ENCODE measurements at places on chromosomes 5 and 9.

DNA sequence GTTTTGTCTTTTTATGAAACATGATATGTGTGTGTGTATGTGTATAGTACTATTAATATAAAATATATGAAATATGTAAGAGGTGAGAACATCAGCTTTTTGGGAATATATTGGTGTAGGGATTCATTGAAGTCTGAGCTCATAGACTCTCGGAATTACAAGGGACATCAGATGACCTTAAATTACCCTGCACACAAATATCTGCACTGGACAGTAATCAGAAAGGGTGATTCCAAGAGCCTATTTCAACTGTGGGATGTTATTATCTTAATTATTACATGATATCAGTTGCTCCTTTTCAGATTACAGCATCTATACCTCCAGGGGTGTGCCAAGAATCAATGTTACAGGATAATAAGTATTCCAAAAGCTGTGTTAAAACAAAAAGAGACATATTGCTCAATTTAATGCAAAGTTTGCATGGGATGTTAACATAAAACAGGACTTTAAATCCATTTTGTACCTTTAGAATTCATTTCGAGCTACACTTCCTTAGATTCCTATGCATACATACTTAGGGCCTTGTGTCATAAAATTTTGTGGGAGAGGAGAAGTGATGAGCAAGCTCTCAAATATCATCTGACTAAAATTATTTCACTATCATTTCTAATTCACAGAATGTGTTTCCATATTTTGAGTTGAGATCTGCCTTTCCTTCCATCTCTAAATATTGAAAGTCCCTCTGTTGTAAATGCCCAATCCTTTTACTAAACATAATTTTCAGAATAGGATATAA, 365.2 kb downstream of the BRINP1 start:
- DNase-seq: no peak

- no peak for DNase-seq
Observed at GRCh38 chr9:78316166-78316892, 19.4 kb downstream of the PSAT1 start.

DNA sequence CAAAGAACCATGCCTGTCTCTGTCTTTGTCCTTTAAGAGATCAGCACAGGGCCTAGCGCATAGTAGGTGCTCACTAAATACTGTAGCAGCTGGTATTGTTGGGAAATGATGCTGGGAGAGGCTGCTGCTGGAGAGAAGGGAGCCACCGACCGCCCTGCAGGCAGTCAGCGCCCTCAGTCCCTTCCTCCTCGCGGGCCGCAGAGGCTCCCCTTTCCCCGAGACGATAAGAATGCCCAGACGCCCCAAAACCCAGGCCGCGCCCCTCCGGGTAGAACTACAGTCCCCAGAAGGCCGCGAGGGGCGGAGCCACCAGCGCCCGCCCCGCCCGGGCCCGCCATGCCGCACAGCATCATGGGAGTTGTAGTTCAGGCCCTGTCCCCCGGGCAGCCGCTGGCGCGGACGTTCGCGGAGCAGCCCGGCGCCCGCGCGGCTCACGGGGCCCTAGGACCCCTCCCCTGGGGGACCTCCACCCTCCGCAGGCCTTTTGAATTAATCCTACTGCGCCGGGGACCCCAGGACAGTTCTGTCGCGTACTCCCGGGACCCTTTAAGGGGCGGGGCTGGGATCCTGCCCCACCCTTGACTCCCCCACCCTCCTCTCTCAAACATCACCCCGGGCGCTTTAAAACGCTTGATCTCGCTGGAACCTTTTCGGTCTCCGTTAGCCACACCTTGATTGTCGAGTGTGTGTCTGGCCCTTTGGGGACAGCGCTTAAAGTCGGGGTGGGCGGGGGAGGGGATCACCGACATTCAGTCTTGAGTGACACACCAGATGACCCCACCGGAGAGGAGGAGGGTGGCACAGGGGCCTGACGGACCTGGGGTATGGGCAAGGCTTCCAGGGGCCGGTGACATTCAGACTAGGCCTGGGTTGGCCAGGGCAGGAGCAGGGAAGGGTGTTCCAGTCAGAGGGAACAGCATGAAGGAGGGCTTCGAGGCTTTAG, 24.8 kb upstream of the IER5L start:
- DNase-seq: peak; percentile 91

DNA sequence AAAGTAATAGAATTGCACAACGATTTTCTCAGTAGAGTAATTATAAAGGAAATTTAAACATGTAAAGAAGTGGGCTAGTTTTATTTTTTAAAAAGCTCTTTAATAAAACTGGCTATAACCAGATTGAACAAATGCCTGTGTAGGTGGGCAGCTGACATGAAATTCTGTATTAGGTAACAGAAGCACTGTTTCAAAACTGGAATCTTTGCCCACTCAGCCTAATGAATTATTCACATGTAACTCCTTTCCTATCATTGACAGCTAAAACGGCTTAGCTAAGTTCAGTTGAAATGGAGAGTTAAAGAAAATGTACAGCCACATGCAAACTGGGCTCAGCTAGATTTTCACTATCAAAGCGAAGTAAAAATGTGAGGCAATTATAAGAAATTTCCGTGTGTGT, 1300.1 kb upstream of the ACO1 start:
- DNase-seq: no peak

DNA sequence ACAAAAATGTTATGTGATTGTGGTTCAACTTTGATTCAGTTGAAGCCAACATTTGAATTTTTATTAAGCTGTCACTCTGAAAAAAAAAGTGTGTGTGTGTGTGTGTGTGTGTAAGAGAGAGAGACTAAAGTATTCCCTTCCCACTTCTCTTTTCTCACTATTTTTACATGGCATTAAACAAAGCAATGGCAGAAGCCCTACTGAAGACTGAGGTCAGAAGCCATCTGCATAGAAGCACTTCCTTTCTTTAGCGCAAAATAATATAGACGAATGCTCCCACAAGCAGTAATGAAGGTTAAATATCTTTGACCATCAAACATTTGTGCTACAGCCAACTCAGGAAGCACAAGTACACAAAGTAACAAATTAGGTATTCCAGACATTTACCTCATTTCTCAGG, 540.5 kb downstream of the KCTD16 start:
- DNase-seq: no peak

DNA sequence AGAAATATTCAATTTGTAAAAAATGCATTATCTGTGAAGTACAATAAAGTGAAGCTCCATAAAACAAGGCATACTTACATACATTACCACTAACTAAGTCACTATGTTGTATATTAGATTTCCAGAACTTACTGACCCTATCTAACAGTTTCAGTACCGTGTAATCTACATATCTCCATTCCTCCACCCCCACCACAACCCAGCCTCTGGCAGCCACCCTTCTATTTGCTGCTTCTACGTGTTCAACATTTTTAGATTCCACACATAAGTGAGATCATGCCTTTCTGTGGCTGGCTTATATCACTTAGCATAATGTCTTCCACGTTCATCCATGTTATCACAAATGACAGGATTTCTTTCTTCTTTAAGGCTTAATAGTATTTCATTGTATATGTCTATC, 15.1 kb upstream of the HSDL2 start:
- no peak for DNase-seq

DNA sequence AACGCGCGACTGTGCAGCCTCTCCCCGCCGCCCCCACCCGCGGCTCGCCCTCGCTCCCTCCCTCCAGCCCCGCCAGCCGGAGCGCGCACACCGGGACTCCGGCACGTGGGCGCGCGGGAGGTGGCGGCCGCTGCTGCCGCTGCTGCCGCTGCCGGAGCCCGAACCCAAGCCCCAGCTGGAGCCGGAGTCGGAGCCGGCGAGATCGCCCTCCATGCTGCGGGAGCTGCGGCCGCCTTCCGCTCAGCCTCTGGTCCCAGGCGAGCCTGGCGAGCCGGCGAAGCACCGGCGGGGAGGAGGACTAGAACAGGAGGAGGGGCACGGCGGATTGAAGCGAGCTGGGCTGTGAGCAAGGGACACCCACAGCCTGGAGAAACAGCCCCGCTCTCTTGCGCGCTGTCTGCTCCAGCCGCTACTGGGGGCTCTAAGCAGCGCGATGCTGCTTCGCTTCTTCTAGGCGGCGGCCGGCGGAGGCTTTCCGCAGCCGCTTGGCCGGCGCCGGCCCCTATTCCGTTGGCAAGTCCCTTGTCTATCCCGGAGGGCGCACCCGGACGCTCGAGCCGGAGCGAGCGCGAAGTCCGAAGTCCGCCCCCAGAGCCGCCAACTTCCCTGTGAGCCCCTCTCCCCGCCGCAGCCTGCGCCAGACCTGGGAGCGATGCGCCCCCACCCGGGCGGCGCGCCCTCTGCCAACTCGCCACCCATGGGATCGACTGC, 598.7 kb upstream of the SGCD start:
- DNase-seq: peak; percentile 84

- DNase-seq: no peak
Observed at GRCh38 chr5:94614156-94614805, 4.1 kb downstream of the KIAA0825 start.

- DNase-seq: no peak
Observed at GRCh38 chr9:38746303-38746702, 26.4 kb upstream of the FAM240B start.

GRCh38 chr9:133784731-133785561, 46.8 kb upstream of the SARDH start:
- DNase-seq: peak; percentile 11

DNA sequence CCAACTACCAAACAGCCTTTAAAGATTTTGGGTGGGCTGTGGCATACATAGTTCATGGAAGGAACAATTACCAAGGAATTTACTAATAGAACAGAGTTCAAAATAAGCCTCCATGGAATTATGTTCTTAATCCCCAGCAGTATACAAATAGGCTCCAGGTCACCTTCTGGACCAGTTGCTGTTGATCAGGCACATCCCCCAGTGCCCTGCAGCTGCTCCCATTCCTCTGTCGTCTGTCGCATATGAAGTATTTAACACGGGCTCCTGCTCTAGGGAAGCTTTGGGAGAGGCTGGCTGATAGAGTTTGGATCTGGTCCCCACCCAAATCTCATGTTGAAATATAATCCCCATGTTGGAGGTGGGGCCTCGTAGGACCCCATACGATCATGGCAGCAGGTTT, 17.8 kb downstream of the SHC3 start:
- no peak for DNase-seq

- DNase-seq: peak; percentile 41
Observed at GRCh38 chr5:1751026-1751863, 48.4 kb downstream of the MRPL36 start.

- DNase-seq: no peak
Observed at GRCh38 chr5:91283899-91284298, 99.2 kb downstream of the ARRDC3 start.

DNA sequence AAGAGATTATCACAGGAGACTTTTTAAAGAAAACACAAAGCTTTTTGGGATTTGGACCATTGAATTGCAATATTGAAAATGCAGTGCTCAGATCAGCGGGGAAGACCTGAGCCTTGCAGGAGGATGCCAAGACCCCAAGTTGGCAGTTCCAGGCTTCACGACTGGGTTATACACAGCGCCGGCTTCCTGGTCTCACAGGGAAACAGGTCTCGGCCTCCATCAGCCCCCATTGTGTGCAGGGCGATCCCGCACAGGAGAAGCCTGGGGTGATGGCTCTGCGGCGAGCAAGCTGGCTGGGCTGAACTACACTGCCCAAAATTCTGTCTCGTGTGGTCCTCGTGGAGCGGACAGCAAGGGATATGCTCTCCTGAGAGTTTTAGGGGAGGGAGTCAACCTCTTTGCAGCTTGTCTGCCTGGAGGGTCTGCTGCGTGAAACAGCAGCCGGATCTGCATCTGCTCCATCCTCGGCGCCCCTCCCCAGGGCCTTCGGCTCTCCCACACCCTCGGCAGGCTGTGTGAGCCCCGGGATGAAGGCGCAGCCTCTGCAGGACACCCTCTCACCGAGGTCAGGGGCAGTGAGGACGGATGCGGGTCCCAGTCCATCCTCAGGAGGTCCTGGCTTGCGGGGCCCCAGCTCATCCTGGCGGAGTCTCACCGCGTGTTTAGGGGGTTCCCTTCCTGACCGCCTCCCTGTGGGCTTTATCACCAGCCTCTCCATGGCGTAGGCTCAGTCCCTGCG, 60.6 kb downstream of the NSUN2 start:
- no peak for DNase-seq

DNA sequence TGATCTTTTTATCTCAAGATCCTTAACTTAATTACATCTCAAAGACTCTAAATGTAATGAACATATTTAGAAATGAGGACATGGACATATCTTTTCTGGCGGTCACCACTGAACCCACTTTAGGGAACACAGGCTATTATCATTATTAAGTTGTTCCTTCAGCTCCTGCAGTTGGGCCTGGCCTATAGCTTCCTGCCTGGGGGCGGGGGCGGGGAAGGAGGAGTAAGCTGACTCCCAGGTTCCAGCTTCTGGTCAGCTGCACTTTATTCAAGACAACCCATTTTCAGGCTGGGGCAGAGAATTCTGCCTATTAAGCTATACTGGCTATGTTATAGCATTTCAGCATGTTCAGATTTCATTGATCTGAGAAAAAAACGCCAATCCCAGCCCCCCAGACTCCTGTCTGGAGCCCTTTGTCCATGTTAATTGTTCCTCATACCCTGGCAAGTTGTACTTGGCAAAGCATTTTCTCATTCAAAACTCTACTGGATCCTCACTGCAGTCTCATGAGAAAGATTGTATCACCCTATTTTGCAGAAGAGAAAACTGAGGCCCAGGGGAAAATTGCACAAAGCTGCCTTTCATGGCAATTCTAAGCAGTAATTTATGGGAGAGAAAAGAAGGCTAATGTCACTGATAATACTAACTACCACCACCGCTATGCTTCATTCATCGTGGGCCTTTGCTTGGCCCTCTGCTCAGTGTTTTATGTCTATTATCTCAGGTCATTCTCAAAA, 25.1 kb downstream of the COL15A1 start:
- DNase-seq: no peak

DNA sequence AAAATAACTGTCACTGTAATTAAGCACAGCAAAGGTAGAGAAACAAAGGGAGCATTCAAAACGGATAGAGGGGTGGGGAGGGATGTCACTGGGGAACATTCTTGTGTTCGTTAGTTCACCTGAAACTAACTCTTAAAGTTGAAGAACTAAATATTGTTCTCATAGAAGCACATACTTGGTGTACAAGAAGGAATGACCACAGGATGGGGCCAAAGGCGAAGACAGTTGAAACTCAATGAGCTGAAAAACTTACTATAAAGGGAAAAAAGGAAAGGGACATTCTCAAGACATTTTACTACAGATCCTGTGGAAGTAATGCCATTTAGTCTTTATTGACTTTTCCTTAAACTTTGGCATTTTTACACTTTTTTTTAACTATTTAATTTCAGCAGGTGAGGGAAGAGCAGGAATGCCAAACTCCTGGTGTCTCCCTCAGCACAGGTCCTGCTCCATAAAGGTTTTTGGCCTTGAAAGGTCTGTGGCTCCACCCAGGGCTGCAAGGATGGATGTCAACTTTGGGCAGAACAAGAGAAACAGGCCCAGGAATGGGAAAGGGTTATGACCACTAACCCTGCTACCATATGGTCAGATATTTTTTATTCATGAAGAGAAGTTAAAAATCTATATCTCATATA, 197.6 kb upstream of the RASA1 start:
- DNase-seq: no peak

- DNase-seq: no peak
Observed at GRCh38 chr5:34789021-34789531, 49.9 kb upstream of the TTC23L start.

DNA sequence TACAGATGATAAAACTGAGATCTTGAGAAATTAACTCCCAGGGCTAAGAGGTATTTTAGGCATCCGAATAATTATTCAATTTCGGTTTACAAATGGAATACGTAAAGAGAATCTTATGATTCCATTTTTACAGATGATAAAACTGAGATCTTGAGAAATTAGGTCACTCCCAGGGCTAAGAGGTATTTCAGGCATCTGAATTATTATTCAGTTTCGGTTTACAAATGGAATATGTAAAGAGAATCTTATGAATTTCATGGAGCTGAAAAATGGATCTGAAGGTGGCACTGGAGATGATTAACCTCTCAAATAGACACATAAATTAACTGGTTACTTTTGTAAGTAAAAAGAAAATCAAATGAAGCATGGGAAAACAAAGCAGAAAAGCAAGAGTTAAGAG, 44.2 kb downstream of the FGF1 start:
- DNase-seq: no peak

Data from pancreas (tissue), 10 donors.